ENCODE measurements at places on chromosomes 16 and 17. TPM values are rescaled to one million over a fixed set of nuclear protein-coding genes. Genes with fewer than 3 reads are reported as not detected.

TBC1D3E gene
- not detected for total RNA-seq

KRT34 gene
- total RNA-seq, result not detected

ABCA9 gene
- 47.6 TPM for total RNA-seq

ITGAX gene
- 2.9 TPM for total RNA-seq

FBXL16 gene
- total RNA-seq, result 1.4 TPM

TMED6 gene
- total RNA-seq, result not detected

PDILT gene
- total RNA-seq, result not detected

SLC13A2 gene
- not detected for total RNA-seq

TRIM72 gene
- under 0.01 TPM for total RNA-seq

GRCh38 chr17:40399185-40399584, 18.5 kb downstream of the TOP2A start:
- DNase-seq, result no peak

- DNase-seq, result no peak
Observed at GRCh38 chr16:89944773-89945172, 3.8 kb upstream of the DEF8 start.

DNA sequence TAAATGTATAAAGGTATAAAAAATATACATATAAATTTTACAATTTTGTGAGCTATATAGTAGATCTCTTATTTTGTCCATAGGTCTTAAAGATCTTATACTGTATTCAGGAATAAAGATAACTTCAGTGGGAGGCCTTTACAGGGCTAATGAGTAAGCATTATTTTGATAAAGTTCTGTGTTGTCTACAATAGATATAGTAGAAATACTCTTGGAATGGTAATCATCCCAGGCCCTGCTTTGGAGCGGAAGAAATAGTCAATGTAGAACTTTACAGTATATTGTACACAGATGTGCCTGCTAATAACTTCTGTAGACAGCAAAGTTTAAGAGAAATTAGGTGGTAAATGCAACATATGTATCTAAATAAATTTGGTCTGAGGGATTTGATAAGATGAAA, 42.6 kb downstream of the TENT4B start:
- DNase-seq, result no peak

- no peak for DNase-seq
Observed at GRCh38 chr17:7211491-7212273, 8.0 kb downstream of the DLG4 start.

DNA sequence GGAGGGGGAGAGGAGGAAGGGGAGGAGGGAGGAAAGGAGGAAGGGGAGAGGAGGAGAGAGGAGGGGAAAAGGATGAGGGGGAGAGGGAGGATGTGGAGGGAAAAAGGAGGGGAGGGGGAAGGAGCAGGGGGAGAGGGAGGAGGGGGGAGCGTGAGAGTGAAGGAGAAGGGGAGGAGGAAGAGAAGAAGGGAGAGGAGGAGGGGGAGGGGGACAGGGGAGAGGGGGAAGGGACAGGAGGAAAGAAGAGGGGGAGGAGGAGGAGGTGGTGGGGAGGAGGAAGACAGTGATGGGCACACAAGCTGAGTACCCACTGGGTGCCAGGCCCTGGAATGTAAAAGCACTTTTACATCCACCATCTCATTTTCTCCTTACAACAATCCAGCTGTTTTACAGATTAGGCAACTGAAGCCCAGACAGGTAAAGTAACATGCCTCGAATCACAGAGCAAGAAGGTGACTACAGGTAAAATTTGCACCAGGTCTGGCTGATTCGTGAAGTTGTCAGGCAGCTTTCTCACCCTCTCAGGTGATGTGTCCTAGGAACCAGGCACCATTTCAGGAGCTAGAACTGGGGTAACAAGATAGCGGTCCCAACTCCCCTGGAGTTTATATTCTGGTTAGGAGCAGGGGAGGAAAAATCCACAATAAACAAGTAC, 10.0 kb upstream of the LITAF start:
- no peak for DNase-seq

DNA sequence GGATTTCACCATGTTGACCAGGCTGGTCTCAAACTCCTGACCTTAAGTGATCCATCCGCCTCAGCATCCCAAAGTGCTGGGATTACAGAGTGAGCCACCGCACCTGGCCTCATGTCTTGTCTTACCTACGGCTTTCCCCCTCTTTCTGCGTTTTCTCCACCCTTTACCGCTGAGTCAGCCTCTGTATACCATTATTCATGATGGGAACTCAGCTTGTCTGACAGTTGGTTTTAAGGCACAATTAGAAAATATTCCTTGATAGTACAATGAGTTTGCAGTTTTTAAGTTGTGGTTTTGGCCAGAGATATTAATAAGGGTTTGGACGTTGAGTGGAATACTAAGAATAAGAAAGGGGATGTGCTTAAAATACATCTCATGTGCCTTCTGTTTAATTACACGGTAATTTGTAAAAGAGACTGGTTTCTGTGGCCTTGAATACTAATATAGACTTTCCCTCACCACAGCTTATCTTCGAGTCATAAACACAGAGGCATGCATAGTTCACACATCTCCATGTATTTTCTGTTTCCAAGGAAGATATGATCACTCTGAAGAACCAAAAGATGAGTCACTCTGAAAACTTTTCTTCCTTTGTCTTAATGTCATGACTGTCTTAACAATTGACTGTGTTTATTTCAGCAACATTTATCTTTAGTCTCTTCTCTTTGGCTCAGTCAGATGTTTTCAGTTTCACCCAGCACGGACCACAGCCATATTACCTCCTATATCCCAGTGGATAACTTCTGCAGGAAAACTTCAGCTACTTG, 54.4 kb downstream of the PITPNC1 start:
- no peak for DNase-seq

GRCh38 chr17:31235110-31235509, 61.9 kb downstream of the OMG start:
- DNase-seq, result no peak

- DNase-seq, result no peak
Observed at GRCh38 chr16:23071196-23072083, 77.8 kb downstream of the USP31 start.

- DNase-seq, result no peak
Observed at GRCh38 chr17:79842656-79843473, 3.6 kb upstream of the CBX4 start.

- no peak for DNase-seq
Observed at GRCh38 chr17:66578781-66579489, 256.0 kb upstream of the CACNG5 start.

DNA sequence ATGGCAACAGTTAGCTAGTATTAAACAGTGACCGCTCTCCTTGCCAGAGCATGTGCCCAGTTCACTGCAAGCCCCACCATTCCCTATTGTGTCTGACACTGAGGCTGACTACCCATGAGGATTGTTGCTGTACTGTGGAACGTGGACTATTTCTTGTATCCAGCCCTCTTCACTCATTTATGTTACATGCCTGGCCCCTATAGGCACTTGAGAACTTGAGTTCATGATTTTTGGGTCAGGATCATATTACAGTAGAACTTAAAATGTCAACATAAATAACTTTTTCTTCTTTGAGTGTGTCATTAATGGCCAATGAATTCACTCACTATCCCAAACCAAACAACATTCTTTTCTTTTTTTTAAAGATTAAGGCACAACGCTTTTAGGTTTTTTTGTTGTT, 55.7 kb downstream of the LYRM1 start:
- no peak for DNase-seq

- DNase-seq, result no peak
Observed at GRCh38 chr17:27038676-27039075, 255.2 kb upstream of the WSB1 start.

GRCh38 chr17:75147878-75148546, 6.3 kb downstream of the JPT1 start:
- DNase-seq, result no peak

GRCh38 chr16:2507665-2508064, 6.1 kb upstream of the ATP6V0C start:
- DNase-seq, result peak; percentile 80

- no peak for DNase-seq
Observed at GRCh38 chr17:17146786-17147406, 59.2 kb downstream of the PLD6 start.

GRCh38 chr16:66691234-66691633, 5.3 kb downstream of the CMTM4 start:
- DNase-seq, result no peak

DNA sequence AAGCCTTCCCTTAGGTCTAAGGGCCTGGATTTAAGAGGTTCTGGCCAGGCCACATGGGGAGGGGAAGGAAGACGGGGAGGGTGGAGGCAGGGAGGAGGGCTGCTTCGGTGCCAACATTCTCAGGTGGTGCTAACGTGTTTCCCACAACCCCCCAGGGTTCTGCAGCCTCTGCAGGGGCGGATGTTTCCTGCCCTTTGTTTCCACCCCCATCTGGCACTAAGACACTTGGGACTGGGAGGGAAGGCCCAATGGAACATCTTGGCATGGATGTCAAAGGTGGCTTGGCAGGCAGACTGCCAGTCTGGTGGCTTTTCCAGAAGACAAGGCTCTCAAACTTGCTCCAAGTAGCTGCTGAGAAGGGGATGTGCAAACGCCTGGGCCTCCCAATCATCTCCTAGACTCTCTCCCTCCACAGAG, 12.7 kb downstream of the HIC1 start:
- DNase-seq, result peak; percentile 70

DNA sequence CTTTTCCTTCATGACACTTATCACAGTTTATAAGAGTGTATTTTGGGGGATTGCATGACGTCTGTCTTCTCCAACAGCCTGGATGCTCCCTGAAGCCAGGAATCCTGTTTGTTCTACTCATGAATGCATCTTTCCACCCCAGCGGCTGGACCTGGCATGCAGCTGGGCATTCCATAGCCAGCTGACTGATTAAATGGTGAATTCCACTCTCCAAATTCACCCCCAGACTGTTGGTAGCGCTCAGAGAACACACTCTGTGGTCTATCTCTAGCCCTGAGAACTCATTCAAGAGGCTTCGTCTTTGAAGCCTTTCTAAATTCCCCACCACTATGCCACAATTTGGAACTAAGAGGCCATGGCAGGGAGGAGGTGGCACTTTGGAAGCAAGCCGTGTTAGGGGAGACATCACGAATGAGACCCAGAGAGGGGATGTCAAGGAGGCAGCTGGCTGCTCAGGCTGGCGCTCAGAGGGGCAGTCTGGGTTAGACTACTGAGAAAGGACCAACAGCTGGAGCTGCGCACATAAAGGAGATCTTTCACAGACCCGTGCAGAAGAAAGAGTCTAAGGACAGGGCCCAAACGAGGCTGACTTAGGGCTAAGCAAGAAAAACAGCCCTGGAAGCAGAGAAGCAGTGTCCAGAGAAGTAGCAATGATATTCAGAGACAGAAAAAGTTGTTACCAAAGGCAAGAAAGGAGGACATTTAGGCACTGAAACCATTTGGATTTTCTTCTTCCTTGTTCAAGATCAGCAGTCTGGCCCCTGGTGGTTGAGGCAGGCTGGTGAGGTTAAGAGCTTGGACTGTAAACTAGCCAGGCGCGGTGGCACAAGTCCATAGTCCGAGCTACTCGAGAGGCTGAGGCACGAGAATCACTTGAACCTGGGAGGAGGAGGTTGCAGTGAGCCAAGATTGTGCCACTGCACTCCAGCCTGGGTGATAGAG, 42.4 kb upstream of the ZNF629 start:
- no peak for DNase-seq

DNA sequence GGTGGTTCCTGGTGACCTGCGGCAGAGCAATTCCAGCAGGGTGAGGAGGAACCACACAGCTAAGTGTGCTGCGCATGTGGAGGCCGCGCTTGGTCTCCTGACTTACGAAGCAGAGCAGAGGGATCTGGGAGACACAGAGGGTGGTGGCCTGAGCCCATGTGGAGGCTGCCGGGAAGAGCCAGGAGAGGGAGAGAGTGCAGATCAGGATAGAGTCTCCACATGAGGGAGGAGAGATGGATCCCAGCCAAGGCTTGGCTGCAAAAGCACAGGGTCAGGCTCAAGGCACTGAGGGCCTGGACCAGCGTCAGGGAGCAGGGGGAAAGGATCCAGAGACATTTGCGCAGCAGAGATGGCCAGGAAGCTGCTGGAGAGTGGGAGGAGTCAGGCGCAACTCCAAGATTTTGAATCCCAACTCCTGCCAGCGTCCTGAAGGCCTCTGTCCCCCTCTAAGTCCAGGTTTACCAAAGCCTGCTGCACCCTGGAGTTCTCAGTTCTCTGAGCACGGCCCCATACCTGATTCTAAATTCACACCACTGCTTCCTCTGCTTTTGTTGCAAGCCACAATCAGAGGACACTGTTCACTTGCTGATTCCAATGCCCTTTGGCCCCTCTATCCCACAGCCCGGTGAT, 11.3 kb upstream of the MLLT6 start:
- DNase-seq, result peak; percentile 99

GRCh38 chr16:29774730-29775129, 3.3 kb upstream of the ZG16 start:
- no peak for DNase-seq

- DNase-seq, result no peak
Observed at GRCh38 chr16:28162326-28162877, 49.4 kb downstream of the XPO6 start.

DNA sequence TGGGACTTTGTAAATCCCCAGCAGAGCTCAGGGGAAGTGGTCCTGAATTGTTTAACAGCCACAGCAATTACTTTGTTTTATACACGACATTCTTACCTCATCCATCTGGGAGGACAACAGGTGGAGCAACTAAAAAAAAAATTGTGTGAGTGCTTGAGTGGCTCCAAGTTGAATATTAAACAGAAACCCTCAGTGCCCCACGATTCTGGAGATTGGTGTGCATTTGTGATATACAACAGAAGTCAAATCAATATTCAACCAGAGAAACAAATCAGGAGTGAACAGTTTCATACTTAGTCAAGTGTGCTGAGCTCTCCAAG, 204.8 kb downstream of the HAPSTR1 start:
- DNase-seq, result no peak

GRCh38 chr16:12206098-12206748, 229.7 kb downstream of the SNX29 start:
- DNase-seq, result no peak

- no peak for DNase-seq
Observed at GRCh38 chr16:53840456-53840855, 136.5 kb downstream of the FTO start.

DNA sequence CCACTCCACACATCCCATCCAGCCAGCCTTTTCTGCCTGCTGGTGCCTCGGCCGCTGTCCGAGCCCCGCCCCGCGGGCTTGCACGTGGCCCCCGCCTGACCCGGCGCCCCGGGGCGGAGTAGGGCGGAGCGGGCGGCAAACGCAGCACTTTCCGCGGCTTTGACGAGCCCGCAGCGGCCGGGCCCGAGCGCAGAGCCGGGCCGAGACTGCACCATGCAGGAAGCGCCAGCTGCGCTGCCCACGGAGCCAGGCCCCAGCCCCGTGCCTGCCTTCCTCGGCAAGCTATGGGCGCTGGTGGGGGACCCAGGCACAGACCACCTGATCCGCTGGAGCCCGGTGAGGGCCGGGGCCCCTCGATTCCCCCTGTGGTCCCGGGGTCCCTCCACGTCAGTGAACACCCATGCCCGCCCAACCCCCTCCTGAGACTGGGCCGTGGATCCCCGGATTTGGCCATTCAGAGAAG, at the start of gene HSF4:
Gene HSF4, plus strand, starts transcription at position 147 of the 463 bp plus-strand sequence. Its CDS starts 67 bp downstream, at position 214.
- DNase-seq, result peak; percentile 85

DNA sequence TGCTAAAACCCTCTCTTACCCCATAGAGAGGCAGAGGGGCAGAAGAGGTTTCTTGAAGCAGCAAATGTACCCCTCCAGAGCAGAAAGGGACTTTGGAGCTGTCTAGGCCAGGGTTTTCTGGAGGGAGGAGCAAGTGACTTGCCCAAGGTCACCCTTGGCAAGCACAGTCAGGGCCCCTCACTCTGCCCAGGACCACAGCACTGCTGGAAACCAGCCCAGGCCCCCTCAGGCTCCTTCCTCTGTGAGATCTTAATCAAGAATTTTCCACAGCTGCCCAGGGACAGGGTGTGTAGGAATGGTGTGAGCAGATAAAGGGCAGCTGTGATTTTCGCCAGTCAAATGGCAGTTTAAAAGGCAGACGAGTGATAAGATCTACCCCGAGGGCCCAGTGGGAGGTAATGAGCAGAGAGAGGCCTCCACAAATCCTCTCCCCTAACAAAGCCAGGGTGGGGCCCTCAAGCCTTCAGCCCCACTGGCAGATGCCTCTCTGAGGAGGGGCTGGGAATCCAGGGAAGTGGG, 3.9 kb upstream of the SLC12A3 start:
- DNase-seq, result no peak
